ENCODE measurements at places on chromosomes 12 and 14.
A peak's percentile ranks its signal among the peaks of the same experiment; 100 is the strongest.

DNA sequence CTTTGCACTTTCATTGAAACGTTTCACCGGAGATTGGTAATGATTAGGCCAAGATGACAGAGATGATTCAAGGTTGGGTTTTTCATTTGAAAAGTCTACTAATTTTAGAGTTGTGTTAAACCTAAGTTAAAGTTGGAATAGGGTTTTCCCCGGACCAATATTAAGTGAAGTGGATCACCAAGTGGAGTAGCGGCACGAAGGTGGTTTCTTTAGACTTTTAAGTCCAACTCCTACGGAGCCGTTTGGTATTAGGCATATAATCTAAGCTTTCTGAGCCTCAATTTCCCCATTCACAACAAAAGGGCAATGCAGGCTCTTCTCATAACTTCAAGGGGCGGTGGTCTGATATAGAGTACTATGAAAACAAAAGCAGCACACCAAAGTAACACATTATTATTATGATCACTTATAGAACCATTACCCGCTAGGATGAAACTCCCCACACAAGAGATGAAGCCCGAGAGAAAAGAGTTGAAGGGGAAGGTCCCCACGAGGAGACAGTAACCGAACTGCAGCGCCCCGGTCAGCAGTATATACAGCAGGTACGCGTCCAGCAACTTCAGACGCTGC, 413 bp downstream of the DAD1 start:
- no peak for DNase-seq

- DNase-seq: no peak
Measured at GRCh38 chr14:64824471-64824870, 55.2 kb downstream of the SPTB start.

- no peak for DNase-seq
Measured at GRCh38 chr12:130083734-130084133, 78.5 kb upstream of the FZD10 start.

- DNase-seq: peak; percentile 99
Measured at GRCh38 chr12:49828133-49829091, at the start of gene NCKAP5L. NCKAP5L (minus strand) TSS chr12:49828413; CDS start chr12:49804044, 24,369 bp downstream.

DNA sequence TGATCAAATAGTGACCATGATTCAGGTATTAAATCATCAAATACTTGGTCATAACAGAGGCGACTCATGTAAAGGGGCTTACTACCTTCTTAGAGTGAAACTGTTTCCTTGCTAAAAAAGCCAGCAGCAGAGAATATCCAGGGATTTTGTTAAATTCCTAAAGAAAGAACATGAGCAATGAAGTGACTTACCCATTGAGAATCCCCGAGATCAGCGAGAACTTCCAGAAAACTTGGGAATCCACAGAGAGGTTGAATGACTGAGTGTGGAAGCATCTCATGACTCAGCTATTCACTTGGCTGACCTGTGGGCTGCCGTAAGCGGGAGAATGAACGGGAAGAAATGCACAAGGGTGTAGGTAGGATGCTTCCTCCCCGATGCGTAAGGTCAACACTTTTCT, 85.3 kb upstream of the KCNA1 start:
- DNase-seq: no peak

DNA sequence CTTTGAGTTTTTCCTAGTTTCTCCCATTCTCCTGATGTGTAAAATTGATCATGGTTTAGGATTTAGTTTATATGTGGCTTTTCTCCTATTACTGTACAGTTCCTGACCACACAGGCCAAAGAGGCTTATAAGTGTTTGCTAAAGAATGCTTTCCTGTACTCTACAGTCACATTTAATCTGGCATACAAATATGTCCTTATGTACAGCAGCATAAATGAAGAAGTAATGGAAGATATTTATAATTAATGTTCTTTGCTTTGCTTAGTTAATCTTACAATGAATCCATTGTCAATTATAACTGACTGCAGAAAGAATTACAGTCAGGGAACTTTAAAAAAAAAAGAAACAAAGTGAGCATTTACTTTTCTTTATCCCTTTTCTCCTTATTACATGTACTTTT, 293.9 kb downstream of the KCNC2 start:
- DNase-seq: no peak

- DNase-seq: no peak
Measured at GRCh38 chr12:115169981-115170380, 486.0 kb upstream of the TBX3 start.

GRCh38 chr12:95802482-95803270, 12.1 kb upstream of the NTN4 start:
- no peak for DNase-seq

DNA sequence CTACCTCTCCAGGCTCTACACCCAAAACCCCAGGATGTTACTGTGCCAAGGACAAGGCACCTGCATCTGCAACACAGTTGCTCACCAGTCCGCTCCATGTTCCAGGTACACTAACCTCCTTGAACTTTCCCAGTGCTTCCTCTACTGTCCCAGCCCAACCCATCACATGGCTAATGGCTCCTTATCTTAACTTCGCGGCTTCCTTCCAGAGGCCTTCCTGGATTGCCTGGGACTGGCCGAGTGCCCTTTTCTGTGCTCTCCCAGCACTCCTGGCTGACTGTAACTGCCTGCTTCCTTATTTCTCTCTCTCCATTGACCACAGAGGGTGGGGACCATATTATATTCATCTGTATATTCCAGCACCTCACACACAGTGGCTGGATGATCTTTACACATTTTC, 20.9 kb downstream of the POMT2 start:
- no peak for DNase-seq

- no peak for DNase-seq
Measured at GRCh38 chr12:18859400-18859799, 121.5 kb downstream of the CAPZA3 start.

- DNase-seq: peak; percentile 16
Measured at GRCh38 chr14:104429291-104429861, 150.2 kb upstream of the C14orf180 start.

GRCh38 chr12:22665476-22665875, 40.5 kb downstream of the ETNK1 start:
- DNase-seq: no peak

DNA sequence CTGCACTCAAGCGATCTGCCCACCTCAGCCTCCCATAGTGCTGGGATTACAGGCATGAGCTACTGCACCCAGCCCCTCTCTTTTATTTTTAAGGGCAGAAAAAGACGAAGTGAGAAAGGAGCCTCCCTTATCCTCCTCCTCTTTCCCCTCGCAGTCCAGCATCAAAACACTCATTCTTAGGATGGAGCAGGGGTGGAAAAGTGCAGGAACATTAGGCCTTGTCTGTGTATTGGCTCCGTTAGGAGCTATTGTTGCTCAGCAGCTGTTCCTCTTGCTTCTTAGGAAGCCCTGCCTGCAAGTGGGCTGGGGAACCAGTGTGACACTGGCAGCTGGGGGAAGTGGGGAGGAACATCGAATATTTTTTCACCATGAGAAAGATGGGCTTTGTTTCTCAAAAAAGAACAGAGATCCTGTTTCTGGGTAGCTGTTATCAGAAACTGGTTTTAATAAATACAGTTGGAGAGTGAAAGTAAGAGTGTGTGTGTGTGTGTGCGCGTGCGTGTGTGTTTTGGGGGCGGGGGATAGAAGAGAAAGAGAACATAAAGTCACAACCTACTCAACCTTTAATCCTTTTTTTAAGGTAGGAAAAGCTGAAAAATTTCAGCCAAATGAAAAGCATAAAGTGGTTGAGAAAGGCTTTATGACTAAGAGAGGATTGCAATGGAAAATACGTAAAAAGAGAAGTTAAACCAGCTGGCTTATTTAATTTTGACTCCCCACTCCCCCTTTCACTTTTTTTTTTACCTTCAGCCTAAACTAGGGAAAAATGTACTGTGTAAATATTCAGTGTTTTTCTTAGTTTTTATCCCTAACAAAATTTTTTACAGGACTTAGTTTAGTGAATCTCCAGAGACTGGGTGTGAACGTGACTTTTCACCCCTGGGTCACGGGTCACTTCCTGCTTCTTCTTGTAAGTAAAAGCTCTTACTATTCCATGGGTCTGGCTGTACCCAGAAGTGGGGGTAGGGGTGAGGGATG, 197.2 kb upstream of the PLEKHG7 start:
- no peak for DNase-seq

DNA sequence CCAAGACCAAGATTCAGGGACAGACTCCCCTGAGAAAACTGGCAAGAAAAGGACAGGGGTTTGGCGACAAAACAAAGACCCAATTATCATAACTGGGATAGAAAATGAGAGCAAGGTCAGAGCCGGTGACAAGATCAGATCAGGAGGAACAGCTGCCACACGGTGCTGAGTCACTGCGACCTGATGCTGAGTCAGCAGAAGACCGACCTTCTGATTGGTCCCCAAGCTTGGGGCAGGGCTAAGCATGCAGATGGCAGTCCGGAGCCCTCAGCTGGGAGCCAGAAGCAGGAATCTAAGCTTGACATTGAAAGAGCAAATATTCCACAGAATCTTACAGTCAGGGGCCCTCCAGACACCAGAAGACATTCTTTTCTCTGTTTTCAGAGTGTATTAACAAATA, 19.1 kb upstream of the ARMH4 start:
- peak; percentile 67 for DNase-seq

- DNase-seq: no peak
Measured at GRCh38 chr12:84919271-84919670, 6.7 kb upstream of the SLC6A15 start.

DNA sequence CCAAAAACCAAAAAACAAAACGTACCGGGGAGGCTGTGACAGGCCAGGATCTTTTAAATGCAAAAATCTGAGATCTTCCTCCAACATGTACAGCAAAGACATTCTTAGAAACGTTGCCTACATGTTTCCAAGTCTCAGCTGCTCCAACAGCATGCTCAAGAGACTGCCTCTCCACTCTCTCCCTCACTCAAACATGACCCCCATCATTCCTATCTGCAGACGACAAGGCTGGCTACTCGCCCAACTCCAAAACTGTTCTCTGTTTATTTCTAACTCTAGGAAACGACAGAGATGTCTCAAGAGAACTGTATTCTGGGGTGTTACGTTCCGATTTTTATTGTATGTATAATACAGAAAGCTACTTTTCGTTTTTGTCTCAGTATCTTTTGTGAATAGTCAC, 57.5 kb upstream of the TMCC3 start:
- no peak for DNase-seq

GRCh38 chr12:3214526-3215365, 137.6 kb downstream of the TSPAN9 start:
- DNase-seq: no peak

DNA sequence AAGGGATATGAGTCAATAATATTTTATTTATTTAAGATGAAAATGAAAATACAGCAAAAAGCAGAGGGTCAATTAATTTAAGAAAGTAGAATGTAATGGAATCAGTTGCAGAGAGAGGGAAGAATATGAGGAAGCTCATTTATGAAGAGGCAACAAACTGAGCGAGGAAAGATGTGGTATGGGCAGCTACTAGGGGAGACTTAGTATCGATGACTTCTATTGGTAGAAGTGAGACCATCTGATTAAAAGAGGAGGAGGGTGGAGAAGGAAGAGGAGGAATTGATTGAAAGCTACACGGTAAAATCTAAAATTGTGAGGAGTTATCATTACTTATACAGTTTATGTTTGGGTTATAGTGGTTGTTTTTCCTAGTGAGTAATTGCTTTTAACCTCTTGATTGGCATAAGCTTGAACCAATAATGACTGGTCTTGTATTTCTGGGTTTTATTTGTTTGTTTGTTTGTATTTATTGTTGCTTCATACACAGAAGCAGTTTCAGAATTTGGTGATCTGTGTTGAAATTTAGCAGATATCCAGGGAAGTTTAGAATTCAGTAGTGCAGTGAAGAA, 121.0 kb downstream of the LRRIQ1 start:
- DNase-seq: no peak

DNA sequence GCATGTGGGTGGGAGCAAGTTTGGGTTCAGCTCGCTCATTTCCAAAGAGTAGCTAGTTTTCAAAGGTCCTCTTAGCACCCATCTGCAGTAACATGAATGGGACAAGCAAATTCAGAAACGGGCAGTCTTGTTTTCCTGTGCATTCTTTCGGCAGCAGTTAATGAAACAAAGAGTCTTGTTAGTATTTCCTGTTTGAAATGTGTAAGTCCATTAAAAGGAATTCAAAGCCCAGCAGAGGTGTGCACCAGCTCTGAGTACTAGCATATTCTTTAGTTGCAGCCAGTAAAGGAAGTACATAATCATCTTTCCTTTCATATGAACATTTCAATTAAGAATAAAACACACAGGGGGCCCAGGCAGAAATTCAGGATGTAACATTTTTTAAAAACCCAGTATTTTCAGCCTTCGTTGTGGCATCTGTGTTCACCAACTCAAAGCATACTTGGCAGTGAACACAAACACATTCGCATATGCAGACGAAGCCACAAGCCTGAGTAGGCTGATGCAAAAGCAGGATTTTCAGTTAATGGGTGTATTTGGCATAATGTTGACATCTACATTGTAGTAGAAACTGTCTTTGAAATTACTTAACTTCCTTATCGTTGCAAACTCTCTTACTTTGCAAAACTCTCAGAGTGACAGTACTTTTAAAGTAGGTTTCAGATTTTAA, 570.0 kb upstream of the FLRT2 start:
- DNase-seq: no peak

GRCh38 chr14:93915800-93916199, 11.3 kb upstream of the FAM181A start:
- no peak for DNase-seq

GRCh38 chr12:85283560-85283959, 3.5 kb downstream of the ALX1 start:
- DNase-seq: no peak

All from GM13976 (cell line).